Cardiac ventricle fibroblast (primary cell): ENCODE measurements at places on chromosomes 6 and 20. TPM values are rescaled to one million over a fixed set of nuclear protein-coding genes. Genes with fewer than 3 reads are reported as not detected.

Gene IL17F
- total RNA-seq = not detected in 2 replicates

Gene PI3
- total RNA-seq = not detected in 2 replicates

Gene SLC22A7
- total RNA-seq = not detected in 2 replicates

Gene EPB41L2
- total RNA-seq = 107 and 125 TPM in 2 replicates

Gene UFL1
- 19.4 and 23.0 TPM in 2 replicates for total RNA-seq

Gene KHDC1L
- not detected in 2 replicates for total RNA-seq

Gene PDE10A
- 5.0 and 10.1 TPM in 2 replicates for total RNA-seq

Gene FAM83B
- not detected in 2 replicates for total RNA-seq

Gene POU5F1
- total RNA-seq = not detected in 2 replicates

Gene IRAK1BP1
- 2.2 and 3.2 TPM in 2 replicates for total RNA-seq

Gene SLC22A16
- 0.39 and 0.62 TPM in 2 replicates for total RNA-seq

Gene CFAP61
- total RNA-seq = not detected in 2 replicates

Gene TBXT
- not detected in 2 replicates for total RNA-seq

Gene MC3R
- total RNA-seq = not detected in 2 replicates

Gene FOXF2
- 0.83 and 1.2 TPM in 2 replicates for total RNA-seq

Gene TP53TG5
- not detected in 2 replicates for total RNA-seq

Gene HLA-DRB1
- total RNA-seq = 0.37 TPM in 1 of 2 replicates, not detected in the other

Gene WASF1
- 12.8 and 20.6 TPM in 2 replicates for total RNA-seq
